CD4-positive, alpha-beta T cell (primary cell): ENCODE measurements at places on chromosomes 16 and 17. TPM values are rescaled to one million over a fixed set of nuclear protein-coding genes. Genes with fewer than 3 reads are reported as not detected.
A peak's percentile ranks its signal among the peaks of the same experiment; 100 is the strongest.

KRT23 gene
- not detected for total RNA-seq

TBC1D26 gene
- not detected for total RNA-seq

MFSD6L gene
- not detected for total RNA-seq

OR4D1 gene
- 0.49 TPM for total RNA-seq

IRX5 gene
- not detected for total RNA-seq

CES4A gene
- 14.9 TPM for total RNA-seq

CTRB1 gene
- total RNA-seq: not detected

TBKBP1 gene
- total RNA-seq: 2.4 TPM

DNA sequence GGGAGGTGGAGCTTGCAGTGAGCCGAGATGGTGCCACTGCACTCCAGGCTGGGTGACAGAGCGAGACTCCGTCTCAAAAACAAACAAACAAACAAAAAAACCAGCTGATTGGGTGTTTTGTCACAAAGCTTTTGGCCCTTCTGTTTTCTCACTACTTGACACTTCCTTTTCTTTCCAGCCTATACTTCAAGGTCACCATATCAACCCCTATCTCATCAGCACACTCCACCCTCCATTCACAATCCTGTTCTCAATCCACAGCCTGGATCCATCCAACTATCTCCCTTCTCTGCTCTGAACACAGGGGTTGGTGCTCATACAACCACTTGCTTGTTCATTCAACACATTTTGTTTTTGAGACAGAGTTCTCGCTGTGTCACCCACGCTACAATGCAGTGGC is 6.6 kb upstream of the MED11 start:
- DNase-seq: no peak

- no peak for DNase-seq
Measured at GRCh38 chr16:9097266-9098219, 6.1 kb downstream of the HAPSTR1 start.

DNA sequence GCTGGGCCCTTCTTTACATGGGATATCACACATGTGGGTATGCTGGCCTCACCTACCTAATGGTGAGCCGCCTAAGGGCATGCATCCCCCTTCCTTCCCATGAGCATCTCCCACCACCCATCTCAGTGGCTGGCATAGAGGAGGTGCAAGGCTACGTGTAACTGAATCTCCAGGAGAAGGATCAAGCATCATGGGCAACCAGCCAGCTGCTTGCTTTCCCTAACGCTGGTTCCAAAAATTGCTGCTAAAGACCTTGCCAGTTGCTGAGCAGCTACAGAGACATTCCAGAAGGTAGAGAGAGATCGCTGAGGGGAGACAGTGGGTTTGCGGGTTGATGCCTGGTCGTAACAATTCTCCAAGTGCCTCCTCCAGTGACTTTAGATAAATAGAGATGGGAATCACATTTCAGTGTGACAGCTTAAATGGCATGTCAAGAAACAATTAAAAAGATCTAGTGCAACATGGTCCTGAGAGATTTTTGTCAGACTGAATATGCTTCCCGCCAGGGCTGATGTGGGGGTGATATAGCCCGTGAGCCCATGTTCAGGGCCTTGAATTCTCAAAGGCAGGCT is 378.4 kb upstream of the CDH5 start:
- DNase-seq: no peak

GRCh38 chr16:72854267-72854959 is 193.5 kb downstream of the ZFHX3 start:
- no peak for DNase-seq

DNA sequence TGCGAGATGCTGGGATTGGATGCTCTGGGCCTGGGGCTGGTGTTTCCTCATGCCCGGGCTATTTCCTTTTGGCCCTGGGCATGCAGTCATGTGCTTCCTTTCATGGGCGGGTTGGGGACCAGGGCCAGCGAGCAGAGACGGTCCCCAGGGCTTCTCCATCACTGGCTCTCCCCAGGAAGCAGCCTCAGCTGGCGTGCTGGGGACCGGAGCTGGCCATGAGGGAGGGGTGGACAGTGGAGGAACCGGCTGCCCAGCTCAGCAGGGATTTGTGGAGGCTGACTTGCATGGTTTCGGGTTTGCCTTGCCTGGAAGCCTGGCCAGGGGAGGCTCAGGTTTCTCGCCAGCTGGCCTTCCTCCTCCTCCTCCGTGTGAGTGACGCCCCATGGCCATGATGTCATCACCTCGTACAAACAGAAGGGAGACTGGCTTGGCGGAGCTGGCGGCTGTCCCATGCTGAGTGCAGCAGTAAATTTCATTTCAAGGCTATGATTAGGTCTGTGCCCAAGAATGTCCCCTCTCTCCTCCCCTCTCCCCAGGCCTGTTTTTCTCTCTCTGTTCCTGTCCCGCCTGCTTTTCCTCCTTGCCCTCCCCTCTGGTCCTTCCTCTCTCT is 8.9 kb upstream of the TIMP2 start:
- DNase-seq: no peak

DNA sequence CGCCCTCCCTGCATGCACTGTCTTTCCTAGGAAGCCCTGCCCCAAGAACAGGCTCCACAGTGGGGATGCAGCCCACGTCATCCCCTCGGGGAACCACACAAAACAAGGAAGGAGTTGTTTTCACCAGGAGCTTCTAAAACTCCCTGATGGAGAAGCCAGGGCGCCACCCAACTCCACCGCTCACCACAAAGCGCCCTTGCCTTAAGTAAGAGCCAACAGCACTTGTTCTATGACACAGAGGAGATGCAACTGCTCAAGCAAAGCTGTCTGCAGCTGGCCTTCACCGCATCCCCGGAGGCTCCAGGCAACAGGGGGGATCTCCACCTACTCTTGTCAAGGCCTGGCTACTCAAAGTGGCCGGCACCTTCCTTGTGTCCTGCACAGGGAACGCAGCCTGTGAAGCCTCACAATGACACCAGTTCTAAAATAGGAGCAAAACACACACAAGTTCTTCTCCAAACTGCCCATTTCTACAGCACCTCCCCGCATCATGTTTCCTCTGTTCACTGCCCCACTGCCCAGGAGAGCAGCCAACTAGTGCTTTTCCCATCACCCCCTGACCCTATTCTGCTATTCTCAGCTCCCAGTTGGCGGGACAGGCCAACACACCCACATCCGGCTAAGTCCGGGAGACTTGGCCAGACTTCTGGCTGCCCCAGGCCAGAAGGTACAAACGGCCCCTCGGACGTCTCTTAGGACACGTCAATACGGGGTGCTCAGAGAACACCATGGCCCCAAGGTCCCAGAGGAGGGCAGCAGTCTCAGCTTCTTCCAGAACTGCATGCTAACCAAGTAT is 24.2 kb downstream of the MPG start:
- DNase-seq: no peak

- DNase-seq: no peak
Measured at GRCh38 chr16:57540906-57541753, 1.3 kb upstream of the ADGRG5 start.

- no peak for DNase-seq
Measured at GRCh38 chr17:12680407-12680897, 14.8 kb downstream of the MYOCD start.

- DNase-seq: no peak
Measured at GRCh38 chr16:591231-591630, 1.4 kb downstream of the RAB40C start.

DNA sequence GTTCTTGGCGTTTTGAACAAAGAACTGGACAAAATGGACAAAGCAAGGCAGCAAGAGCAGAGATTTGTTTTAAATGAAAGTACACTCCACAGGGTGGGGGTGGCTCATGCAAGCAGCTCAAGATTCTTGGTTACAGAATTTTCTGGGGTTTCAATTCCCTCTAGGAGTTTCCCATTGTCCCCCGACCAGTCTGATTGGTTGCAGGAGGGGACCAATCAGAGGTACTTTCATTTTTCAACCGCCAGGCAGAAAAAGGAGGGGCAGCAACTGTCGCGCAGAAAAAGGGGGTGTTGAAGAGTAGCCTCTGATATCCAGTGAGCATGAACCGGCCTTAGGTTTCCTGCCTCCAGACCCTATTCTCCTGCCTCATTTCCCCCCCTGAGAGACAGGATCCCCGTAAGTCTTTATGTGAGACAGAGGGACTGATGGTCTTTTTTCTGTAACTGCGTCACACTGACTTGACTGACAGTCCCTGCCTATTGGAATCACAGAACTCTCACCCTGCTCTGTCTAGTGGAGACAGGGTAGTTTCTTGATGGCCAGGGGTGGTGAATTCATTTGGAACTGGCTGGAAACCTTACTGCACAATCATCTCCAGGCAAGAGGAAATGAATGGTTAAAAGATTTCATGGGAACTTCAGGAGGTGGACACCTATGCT is 59.4 kb upstream of the ALOX12 start:
- peak; percentile 57 for DNase-seq

- DNase-seq: no peak
Measured at GRCh38 chr16:19785512-19786130, 67.5 kb downstream of the IQCK start.

DNA sequence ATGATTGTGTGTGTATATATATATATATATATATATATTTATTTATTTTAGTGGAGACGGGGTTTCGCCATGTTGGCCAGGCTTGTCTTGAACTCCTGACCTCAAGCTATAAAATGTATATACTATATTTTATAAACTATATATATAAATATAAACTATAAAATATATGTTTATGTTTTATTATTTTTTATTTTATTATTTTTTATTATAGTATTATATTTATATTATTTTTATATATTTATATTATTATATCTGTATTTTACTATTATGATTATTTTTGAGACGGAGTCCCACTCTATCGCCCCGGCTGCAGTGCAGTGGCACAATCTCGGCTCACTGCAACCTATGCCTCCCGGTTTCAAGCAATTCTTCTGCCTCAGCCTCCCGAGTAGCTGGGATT is 10.5 kb upstream of the PHOSPHO1 start:
- DNase-seq: no peak

DNA sequence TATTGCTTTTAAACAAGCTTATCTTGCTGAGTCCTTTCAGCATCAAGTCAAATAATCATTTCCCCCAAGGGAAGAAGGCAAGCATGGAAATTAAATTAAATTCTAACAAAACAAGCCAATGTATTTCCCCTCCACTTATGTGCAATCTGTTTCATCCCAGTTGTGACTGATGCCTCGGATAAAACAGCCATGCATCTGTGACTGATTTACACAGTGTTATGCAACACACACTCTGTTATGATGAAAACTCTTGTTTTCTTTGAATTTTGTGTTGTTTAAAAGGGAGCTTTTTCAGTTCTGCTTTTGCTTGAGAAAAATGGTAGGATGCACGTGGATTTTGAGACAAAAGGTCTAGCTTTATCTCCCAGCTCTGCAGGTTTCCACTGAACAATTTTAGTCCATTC is 32.6 kb downstream of the TMEM100 start:
- DNase-seq: no peak

DNA sequence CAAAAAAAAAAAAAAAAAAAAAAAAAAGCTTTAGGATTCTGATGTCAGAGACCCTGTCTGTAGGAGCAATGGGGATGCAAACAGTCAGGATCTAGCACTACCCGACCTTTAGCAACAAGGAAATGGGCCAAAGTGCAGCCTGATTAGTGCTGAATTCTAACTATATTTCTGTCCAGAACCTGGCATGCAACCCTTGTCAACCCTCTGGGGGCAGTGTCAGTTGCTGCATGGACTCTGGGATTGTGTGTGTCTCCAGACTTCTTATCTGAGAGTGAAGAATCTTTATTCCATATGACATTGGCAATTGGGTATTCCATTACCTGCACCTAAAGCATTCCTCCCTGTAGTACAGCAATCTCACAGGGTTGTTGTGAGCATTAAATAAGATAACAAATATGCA is 120.3 kb upstream of the CRHR1 start:
- no peak for DNase-seq

GRCh38 chr16:616733-617586 is 13.8 kb upstream of the WFIKKN1 start:
- DNase-seq: no peak

DNA sequence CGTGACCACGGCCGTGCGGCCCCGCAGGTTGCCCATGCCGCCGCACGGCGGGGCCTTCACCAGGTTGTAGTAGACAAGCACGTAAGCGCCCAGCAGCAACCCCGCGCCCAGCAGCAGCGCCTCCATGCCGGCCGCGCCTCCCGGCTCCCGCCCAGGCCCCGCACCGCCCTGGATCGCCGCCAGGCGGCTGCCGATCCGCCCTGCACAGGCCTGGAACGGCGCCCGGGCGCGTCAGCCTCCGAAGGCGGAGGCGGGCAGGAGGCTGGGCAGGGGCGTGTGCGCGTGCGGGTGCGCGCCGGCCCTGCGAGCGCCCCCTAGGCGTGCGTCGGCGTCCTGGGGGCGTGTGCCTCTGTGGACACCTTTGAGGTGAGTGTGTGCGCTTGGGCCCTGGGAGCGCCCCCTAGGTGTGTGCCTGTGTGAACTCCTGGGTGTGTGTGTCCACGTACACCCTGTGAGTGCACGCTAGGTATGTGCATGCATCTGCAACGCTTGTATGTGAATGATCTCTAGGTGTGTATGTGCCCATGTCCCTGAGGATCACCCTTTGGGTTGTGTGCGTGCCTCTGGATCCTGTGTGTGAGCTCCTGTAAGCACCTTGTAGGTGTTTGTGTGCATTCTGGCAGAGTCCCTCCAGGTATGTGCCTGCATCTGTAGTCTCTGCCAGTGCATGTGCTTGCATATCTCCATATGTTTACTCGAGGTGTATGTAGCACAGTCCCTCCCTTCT is at the start of gene DHRS13:
Gene DHRS13, minus strand, starts transcription at position 261 of the 727 bp plus-strand sequence. Its CDS starts 135 bp downstream, at position 126.
- DNase-seq: peak; percentile 96

DNA sequence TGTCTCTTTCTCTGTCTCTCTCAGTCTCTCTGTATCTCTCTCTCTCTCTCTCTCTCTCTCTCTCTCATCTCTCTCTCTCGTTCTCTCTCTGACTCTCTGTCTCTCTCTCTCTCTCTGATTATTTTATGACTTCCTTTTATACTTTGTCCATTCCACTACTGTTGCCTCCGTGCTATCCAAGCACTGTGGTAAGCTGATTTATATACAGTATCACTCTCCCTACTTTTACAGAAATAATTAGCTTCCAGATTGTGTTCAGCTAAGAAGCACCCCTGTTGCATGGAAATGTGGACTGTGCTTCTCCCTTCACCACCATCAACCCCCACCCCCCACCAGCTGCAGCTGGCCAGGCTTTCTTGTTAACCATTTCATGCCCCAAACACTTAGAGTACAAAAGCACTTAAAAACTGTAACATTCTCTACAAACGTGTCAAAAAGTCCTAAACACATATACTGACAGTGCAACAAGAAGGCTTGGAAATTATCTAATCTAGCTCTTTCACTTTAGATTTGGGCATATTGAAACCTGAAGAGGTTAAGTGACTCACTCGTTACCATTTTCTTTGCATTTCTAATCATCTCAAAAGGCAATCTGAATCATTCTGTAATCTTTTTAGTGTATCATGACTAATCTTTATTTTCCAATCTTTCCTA is 11.6 kb upstream of the TMEM100 start:
- no peak for DNase-seq

- no peak for DNase-seq
Measured at GRCh38 chr17:73748508-73748907, 104.3 kb upstream of the SDK2 start.
